ENCODE measurements at places on chromosomes 7 and 10.

DNA sequence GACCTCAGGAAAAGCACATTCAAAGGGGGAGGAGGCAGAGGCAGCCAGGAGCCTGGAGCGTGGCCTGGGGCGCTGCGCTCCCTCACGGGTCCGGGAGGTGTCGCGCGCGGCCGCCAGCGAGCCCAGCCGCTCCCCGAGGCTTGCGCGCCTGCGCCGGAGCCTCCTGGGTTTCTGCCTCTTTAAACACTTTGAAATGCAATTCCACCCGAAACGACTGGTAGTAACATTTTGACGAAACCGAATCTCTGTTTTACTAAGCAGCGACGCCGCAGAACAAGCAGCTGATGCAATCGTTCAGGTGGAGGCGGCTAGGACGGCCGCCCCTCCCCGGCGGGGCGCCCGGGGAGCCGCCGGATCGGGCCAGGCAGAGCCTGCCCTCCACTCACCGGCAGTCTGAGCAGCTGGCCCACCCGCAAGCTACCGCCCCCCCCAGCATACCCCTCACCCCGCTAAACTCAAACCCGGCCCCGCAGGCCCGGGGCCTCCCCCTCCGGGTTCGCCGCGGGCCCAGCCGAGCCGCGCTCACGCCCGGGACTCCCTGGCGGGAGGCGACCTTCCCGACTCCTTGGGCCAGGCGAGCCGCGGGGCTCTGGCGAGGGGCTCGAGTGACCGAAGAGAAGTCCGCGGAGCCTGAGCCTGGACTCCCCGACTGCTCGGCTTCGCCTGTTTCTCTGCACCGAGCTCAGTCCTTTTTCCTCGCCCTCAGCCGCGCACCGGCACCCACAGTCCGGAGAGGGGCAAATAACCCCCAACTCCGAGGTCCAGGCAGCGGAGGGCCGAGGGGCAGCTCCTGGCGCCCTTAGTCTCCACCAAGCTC, 3.2 kb downstream of the MKX start:
- peak; percentile 45 for DNase-seq

DNA sequence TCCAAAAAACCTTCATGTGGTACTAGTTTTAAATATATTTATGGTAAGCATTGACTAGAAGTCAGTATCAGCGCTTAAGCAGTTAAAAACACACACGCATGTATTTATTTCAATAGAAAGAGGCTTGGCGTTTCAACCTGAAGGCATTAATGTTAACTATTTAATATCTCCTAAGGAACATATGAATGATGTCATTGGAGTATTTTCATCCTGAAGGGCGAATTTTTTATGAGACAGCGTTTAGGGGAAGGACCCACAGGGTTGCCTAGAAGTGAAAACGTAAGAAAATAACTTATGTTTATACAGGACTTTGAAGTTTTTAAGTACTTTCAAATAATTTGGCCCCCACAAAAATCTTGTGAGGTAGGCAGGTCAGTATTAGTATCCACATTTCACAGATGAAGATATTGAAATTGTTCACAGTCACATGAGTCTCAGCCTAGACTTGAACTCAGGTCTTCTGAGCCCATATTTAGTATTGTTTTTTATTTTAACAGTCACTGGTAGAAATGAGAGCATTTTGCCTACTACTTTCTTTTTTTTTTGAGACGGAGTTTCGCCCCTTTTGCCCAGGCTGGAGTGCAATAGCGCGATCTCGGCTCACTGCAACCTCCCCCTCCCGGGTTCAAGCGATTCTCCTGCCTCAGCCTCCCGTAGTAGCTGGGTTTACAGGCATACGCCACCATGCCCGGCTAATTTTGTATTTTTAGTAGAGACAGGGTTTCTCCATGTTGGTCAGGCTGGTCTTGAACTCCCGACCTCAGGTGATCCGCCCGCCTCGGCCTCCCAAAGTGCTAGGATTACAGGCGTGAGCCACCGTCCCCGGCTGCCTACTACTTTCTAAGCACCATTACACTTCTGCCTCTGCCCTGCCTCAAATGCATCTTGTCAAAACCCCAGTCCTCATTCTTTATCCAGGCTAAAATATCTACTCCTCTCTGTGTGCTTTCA, 1.8 kb downstream of the SLK start:
- no peak for DNase-seq

DNA sequence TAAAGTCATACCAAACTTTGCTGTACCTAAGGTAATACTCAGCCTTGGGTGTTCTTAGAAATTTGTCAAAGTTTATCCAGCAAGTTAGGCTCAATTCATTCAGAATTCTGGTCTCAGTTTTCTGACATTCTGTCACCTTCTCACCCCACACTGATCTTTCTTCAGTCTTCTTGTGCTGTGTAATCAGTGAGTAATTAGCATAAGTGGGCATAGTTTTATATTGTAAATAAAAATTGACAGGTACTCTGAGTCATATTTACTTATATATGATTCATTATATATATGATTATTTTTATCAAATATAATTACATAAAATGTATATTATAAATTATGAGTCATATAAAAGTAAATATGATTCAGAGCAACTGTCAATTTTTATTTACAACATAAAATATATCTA, 170.9 kb upstream of the MAGI2 start:
- no peak for DNase-seq

GRCh38 chr7:631291-631711, 95.2 kb upstream of the DNAAF5 start:
- no peak for DNase-seq

DNA sequence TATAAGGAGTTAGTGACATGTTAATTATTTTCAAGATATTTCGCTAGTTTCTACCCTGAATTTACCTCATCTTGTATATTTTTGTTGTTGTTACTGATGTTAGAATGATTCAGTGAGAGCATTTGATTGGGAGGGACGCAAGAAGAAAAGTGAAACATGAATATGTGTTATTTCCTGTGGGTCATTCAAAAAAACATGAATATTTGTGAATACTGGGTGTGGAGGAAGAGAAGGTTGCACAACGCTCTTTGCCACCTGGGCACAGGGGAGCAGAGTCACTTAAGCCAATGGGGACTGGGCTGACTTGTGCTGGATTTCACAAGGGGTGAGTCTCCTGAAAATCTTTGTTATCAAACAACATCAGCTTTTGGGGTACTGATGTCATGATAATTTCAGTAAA, 39.5 kb downstream of the AGK start:
- no peak for DNase-seq

- no peak for DNase-seq
Measured at GRCh38 chr7:143387156-143387975, 6.2 kb downstream of the ZYX start.

DNA sequence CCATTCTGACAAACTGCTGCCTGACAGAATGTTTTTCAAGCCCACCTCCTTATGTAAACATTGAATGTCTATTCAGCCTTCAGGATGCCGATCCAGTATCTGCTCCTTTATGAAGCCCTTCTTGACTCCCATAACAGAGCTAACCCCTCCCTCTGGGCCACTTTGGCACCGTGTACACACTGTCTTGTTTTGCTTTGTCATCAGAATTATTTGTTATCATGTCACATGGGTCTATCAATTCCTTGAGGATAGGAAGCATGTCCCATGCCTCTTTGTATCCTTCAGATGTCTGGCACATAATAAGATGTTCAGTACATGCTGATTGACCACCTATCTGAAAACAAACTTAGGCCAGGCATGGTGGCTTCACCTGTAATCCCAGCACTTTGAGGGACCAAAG, 92.3 kb downstream of the PRLHR start:
- no peak for DNase-seq

DNA sequence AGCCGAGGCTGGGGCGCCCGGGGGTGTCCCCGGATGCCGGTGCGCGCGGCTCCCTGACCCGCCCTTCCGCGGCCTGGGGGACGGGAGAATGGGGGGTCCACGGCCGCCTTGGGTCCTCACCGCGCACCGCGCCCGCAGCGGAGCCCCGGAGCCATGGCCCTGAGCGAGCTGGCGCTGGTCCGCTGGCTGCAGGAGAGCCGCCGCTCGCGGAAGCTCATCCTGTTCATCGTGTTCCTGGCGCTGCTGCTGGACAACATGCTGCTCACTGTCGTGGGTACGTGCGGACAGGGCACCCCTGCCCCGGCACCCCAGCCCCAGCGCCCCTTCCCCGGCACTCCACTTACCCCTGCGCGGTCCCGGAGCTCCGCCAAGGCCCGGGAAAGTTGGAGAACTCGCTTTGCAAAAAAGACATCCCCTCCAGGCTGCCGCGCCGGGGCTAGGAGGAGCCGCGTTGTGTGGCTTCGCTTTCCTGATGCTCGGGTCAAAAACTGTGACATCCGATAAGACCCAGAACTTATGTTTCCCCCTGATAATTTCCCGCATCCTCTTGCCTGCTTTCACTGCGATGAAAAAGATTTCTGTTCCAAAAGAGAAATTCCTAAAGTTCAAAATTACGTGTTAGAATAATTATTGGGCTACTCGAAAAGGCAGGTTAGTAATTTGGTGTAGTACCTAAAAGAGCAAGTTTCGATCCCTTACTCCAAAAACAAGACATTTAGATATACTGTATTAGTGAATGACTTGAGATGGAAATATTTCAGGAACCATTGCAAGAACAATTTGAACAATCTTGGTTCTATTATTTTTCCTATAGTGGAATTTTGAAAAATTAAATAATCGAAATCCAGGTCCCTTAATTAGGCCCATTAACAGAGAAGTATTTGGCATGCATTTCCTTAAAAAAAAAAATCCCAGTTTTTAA, 888 bp downstream of the SLC18A2 start:
- DNase-seq, result no peak

- no peak for DNase-seq
Measured at GRCh38 chr7:129530795-129531391, 28.6 kb downstream of the SMKR1 start.

Measured in activated CD8-positive, alpha-beta memory T cell treated with anti-CD3 and anti-CD28 coated beads for 4 hours (primary cell).